SJSA1 (cell line): ENCODE measurements at places on chromosomes 3 and 15. TPM values are rescaled to one million over a fixed set of nuclear protein-coding genes. Genes with fewer than 3 reads are reported as not detected.

Gene GOLGA8N
- 1.9 and 2.5 TPM in 2 replicates for total RNA-seq

Gene C2CD4A
- not detected in 2 replicates for total RNA-seq

Gene P4HTM
- total RNA-seq = 25.5 and 34.4 TPM in 2 replicates

Gene ASB14
- total RNA-seq = not detected in 2 replicates

DNA sequence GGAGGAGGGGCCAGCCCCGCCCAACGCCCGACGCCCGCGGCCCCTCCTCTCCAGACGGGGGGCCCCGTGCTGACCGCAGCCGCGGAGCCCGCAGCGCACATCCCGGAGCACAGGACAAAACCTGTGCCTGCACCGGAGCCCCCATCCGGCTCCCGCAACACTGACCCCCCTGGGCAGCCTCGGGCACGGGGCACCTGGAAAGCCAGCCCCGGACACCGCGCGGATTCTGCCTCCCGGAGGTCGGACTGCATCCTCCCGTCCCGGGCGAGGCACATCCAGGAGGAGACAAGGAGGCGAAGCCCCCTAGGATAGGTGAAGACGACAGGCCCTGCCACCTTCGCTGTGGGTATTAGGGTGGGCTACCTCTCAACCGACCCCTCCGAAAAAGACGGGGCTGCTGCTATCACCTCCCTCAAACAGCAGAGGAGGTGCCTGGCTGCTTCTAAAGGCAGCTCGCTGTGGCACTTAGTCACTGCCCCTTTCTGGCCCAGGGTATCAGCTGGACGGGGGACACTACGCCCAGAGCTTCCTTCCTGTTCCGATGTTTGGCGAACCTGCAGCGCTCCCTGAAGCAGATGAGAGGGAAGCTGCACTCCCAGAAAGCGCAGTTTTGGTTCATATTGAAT, 10.6 kb downstream of the XXYLT1 start:
- no peak for DNase-seq

DNA sequence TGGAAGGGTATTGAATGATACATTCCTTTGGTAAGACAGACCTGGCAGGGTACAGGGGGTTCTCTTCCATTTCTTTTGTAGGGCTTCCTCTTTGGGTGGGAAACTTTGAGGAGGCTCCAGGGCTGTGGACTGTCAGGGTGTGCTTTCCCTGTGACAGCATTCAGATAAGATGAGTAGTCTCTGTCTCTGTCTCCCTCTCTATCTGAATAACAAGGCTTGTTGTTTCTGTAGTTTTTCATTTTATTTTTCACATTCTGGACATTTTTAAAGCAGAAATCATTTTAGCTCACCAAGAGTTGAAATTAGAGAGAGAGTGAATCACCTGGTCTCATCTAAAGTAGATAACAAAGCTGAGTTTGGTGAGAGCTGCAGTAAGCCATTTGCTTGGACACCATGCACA, 100.8 kb upstream of the TPM1 start:
- peak; percentile 20 for DNase-seq

DNA sequence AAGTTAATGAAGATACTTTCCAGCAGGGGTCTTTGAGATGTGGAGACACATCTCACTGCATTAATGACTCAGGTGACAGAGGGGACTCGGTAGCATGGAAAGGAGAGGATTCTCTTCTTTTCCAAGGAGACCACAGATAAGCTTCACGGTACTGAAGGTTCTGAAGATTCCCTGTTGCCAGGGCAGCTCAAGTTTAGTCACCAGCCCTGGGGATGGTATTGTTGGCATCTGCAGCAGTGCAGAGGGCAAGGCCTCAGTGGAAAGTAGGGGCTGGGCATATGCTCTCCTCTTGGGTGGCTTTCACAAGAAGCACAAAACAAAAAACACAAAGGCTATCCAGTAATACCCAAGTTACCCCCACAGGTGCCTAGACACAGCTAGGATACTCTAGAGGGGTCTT, 38.0 kb upstream of the MRPL3 start:
- no peak for DNase-seq

DNA sequence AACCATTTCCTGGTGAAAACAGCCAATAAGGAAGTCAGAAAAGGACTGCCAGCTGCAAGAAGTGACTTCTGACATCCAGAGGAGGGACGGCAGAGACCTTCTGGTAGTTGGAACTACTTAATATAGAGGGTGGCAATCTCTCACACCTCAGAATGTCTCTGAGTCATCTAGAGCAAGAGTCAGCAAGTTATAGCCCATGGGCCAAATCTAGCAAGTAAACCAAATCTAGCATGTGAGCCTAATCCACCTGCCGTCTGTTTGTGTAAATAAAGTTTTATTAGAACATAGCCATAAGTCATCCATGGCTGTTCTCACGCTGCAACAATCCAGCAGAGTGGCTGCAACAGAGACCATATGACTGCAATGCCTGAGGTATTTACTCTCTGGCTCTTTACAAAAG, 160.5 kb upstream of the NR2E3 start:
- no peak for DNase-seq

- DNase-seq = peak; percentile 60
These were observed 35.5 kb upstream of the CGNL1 start for GRCh38 chr15:57340682-57341259.

GRCh38 chr3:124793054-124793739, 62.9 kb downstream of the UMPS start:
- no peak for DNase-seq

- DNase-seq = no peak
These were observed 645.8 kb upstream of the TBL1XR1 start for GRCh38 chr3:177842743-177843734.

DNA sequence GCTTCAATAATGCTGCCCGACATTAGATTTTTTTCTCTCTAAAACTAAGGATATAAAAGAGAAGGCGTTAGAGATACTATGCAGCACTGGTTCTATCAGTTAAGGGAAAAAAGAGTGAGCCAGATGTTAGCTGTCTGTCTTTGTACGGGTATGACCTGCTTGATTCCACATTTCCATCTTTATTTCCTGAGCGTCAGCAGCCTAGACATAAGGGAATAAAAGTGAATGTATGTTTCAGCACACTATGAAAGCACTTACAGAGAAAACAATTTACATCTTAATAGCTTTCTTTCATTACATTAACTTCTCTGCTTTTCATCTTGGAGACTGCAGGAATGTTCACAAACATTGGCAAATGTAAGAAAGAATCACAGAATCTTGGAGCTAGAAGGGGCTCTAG, 319.3 kb downstream of the CTNNB1 start:
- DNase-seq = no peak

- DNase-seq = peak; percentile 48
These were observed 35.2 kb downstream of the NCEH1 start for GRCh38 chr3:172675441-172676193.

- no peak for DNase-seq
These were observed 136.8 kb downstream of the FHIT start for GRCh38 chr3:61114316-61114953.

DNA sequence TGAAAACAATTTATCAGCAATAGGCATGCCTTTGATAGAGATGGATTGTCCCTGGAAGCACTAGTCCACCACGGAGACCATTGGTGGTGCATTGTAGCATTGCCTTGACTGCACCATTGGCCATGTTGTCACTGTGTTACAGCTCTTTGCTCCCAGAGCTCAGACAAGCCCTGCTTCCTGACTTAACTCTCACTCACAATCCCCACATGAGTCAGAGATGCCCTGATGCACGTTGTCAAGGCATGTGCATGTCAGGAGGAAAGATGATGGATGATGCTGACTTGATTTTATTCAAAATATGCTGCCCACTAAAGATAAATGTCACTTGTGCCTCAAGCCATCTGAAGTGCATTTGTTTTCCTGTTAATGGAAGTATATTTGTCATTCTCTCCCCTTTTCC, 266.1 kb downstream of the ARRDC4 start:
- no peak for DNase-seq
